Erythroblast (primary cell): ENCODE measurements at places on chromosomes 12 and 14.

- DNase-seq: peak; percentile 48
These were observed 4.4 kb upstream of the SDS start for GRCh38 chr12:113407931-113408600.

DNA sequence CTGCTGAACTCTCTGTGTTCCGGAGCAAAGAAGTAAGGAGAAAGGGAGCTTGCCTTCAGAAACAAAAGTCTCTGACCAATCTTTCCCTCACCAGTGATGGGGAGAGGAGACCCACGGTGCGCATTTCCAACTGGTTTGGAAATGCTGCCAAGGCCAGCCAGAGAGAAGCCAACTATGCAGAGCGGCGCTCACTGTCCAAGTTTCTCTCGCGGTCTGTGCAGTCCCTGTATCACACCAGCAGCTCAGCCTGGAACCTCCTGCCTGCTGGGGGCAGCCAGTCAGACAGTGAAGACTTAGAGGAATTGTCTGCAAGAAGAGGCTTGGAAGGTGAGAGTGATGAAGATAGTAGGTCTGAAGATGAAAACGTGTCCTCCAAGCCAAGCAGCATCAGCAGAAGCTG lies 206.2 kb downstream of the NAV3 start:
- no peak for DNase-seq

GRCh38 chr12:125083072-125083471 lies 17.8 kb downstream of the AACS start:
- no peak for DNase-seq

GRCh38 chr14:86780461-86780860 lies 1212.5 kb downstream of the GALC start:
- no peak for DNase-seq

- DNase-seq: no peak
These were observed 20.5 kb downstream of the PPHLN1 start for GRCh38 chr12:42346403-42347002.

GRCh38 chr14:94018308-94018707 lies 7.8 kb upstream of the OTUB2 start:
- DNase-seq: no peak

DNA sequence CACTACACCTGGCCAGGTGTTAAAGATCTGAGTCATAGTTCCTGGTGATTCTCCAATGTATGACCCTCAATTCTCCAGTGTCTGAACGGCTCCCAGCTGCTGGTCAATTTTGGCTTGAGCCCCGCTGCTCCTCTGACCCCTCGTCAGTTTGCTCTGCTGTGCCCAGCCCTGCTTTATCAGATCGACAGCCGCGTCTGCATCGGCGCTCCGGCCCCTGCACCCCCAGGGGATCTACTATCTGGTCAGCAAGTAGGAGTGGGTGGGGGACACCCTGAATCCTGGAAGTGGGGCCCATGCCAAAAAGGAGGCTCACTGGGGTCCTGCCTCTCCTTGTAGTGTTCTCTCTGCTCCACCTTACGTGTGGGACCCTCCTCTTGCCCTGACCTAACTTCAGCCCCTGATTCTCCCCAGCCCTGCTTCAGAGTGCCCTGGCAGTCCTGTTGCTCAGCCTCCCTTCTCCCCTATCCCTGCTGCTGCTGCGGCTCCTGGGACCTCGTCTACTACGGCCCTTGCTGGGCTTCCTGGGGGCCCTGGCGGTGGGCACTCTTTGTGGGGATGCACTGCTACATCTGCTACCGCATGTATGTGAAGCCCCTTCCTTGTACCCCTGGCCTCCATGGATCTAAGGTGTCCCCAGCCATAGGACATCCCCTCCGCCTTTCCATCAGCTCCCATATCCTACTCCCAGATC lies 5.0 kb downstream of the SLC39A5 start:
- DNase-seq: peak; percentile 37

DNA sequence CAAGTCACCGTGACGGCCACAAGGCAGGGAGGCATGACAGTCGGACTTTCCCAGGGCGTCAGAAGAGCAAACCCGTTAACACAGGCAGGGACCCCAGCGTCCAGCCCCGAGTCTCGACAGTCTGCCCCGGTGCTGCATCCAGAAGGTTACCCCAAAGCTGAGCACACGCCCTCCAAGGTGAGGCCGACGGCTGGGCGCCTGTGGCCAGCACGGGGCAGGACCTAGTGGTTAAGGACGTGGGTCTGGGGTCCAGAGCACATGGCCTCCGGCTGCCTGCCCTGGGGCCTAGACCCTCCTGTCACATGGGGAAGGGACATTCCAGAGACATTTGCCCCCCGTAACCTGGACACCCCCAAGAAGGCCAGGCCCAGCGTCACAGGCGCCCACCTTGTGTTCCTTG lies 29.7 kb upstream of the BTBD6 start:
- DNase-seq: no peak

- DNase-seq: no peak
These were observed 1.8 kb upstream of the MIS18BP1 start for GRCh38 chr14:45254771-45255170.

DNA sequence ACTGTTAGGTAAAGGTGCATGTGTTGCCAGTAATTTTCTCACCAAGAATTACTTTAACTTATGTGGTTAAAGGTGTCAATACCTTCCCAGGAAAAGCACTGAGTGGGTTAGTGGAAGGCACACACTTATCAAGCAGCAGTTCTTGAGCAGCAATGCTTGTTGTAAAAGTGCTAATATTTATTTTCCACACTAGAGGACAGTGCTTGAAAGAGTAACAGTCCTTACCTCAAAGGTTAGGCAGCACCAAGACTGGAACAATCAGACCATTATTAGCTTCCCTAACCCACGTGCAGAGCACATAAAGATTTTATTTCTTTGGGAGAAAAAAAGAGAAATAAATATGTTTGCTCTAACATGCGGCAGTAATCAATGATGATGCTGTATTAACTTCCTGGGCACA lies 48.8 kb upstream of the KRR1 start:
- DNase-seq: no peak

DNA sequence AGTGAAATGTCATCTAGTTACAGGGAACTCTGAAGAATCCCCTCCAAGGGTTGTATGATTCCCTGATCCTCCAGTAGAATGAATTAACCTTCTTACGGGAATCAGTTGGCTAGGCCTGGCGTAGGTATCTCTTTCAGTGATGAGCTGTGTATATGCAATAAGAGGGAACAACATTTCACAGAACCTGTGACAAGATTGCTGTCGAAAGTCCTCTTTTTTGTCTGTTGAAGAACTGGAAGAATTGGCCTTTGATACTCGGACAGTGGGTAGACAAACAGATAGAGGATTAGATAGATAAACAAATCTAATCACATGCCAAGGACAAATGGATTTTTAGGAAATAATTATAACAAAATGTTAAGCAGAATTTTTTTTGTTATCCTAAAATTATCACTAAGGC lies 184.6 kb downstream of the MDGA2 start:
- DNase-seq: no peak

DNA sequence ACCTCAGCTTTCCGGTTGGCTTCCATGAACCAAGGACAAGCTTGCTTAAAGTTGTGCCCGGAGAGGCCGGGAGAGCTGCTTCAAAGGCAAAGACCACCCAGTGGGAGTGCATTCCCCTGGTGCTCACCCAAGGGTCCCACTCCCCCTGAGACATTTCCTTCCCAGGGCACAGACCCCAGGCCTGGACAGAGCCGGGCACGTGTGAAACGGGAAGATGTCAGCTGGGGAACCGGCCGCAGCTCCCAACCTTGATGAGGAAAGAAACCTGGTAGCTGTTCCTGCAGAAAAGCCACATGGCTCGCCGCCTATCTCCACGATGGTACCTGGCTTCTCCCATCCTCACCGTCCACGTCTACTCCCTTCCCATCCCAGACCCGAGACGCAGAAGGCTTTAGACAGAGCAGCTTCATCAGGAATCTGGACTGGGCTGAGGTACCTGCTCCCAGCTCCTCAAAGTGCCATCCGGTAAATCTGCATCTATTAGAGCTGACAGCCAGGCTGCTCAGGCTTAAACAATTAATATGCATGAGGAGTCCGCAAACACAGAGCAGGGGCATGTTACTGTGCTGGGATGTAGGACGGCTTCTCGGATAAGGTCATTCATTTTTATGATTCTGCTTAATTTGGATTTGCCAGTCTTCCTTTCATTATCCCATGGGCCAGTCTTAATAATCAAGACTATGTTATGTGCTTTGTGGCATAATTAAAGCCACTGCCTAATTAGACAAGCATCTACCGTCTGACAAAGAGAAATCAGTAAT lies 53.1 kb downstream of the GALNT9 start:
- no peak for DNase-seq

DNA sequence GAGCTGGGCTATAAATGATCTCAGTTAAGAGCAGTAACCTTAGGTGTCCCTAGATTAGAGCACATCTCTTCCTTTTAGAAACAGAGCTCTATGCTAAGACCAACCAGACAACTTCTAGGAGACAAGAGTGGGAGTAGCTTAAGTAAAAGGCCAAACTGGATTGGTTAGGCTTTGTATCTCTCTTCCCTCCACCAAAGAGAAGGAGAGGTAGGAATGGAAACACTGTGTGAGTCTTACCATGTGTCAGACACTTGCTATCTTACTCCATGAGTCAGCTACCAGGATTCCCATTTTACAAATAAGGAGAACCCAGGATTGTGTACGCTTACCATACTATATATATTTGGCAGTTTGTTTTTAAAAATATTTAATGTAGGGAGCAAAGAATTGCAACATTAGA lies 122.9 kb downstream of the PAX9 start:
- DNase-seq: no peak

- DNase-seq: no peak
These were observed 63.7 kb downstream of the WDR20 start for GRCh38 chr14:102203382-102203781.

GRCh38 chr12:38587594-38587993 lies 271.0 kb downstream of the ALG10B start:
- DNase-seq: no peak

DNA sequence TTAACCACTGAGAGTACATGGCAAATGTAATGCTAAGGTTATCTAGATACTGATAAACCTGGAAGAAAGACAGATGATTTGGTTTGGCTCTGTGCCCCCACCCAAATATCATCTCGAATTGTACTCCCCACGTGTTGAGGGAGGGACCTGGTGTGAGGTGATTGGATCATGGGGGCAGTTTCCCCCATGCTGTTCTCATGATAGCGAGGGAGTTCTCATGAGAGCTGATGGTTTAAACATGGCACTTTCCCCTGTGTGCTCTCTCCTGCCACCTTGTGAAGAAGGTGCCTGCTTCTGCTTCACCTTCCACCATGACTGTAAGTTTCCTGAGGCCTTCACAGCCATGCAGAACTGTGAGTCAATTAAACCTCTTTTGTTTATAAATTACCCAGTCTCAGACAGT lies 14.2 kb downstream of the NOXRED1 start:
- peak; percentile 75 for DNase-seq

- peak; percentile 12 for DNase-seq
These were observed 10.6 kb downstream of the AREL1 start for GRCh38 chr14:74702293-74702692.

- DNase-seq: no peak
These were observed 35.9 kb upstream of the EGLN3 start for GRCh38 chr14:33986804-33987203.

DNA sequence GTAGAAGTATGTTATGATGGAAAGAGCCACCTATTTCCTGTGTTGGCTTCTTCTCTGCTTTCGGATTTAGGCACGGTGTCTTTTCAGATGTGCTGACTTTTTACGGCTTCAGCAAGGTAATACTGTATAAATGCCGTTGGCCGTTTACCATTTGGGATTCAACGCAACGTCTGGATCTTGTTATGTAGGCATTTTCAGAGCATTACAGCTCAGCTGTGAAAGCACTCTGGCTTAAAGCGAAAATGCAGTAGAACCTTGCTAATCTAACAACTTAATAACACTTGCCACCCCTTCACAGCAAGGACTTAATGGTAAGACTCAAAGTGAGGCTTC lies 229.9 kb downstream of the EFCAB11 start:
- DNase-seq: no peak

DNA sequence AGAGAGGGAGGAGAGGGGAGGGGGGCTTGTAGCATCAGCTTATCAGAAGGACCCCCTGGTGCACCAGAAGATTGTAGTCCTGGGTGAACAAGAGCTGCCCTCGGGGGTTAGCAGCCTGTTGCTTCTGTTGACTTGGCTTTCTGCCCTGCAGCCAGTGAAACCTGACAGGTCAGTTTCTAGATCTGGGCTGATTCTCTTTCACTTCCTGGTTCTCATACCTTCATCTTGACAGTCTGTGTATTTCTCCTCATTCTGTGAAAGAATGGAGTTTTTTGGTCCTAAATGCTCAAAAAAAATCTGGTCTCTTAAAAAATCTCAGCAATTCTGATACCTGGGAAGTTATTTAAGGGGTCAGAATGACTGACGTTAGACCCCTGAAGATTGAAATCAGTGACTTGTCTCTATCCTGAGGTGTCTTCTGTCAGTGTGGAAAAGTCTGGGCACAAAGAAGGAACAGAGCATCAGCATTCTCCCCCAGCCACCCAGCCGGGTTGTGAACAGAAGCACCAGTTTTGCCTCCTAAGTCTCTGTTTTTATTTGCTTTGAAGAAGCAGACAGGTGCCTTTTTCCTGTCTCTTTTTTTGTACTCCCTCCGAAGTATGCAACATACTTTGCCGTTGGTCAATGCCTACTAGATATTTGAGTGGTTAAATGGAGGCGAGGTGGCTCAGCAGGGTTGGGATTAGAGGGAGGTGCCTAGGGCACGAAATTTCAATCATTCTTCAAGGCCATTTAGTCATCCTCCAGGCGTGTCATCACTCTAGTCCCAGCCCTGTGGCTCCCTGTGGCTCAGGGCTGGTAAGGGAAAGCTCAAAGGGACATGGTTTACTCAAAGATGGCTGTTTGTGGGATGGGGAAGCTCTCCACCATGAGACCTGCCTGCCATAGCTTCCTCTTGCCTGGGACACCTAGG lies 24.0 kb downstream of the TTC9 start:
- no peak for DNase-seq

DNA sequence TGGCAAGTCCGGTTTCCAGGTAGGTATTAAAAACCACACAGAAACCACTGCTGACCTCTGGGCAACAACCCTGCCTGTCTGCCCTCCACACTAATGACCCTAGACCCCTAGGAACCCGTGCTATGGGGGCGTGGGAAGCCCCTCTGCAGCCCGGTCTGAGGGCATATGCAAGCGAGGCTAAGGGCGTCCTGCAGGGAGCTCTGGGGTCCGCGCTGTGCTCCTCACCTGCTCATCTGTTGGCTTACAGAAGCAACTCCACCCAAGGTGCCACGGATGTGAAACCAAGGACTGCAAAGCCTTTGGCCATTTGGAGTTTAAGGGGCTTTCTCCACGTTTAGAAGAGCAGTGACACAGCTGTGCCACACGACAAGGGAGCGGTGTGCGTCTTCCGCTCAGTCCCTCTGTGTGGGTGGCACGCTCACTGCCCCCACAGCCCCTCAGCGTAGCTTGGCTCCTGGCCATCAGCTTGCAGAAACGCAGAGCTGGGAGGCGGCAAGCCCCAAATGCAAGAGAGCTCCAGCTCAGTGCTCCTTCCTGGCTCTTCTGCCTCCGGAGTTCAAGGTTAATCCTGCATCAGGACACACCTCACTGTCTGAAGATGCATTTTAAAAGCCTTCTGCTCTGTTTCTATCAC lies 18.4 kb downstream of the AMN start:
- DNase-seq: no peak

GRCh38 chr14:102693006-102693755 lies 84.1 kb upstream of the TRAF3 start:
- no peak for DNase-seq

GRCh38 chr12:82930301-82930700 lies 243.6 kb downstream of the TMTC2 start:
- DNase-seq: no peak
